HTR-8/SVneo (cell line): ENCODE measurements at places on chromosomes 16 and 17.
A peak's percentile ranks its signal among the peaks of the same experiment; 100 is the strongest.

GRCh38 chr16:56911771-56912571 lies 20.0 kb upstream of the HERPUD1 start:
- peak; percentile 60 for DNase-seq

- no peak for DNase-seq
Measured at GRCh38 chr16:57556941-57557541, 14.6 kb downstream of the ADGRG5 start.

DNA sequence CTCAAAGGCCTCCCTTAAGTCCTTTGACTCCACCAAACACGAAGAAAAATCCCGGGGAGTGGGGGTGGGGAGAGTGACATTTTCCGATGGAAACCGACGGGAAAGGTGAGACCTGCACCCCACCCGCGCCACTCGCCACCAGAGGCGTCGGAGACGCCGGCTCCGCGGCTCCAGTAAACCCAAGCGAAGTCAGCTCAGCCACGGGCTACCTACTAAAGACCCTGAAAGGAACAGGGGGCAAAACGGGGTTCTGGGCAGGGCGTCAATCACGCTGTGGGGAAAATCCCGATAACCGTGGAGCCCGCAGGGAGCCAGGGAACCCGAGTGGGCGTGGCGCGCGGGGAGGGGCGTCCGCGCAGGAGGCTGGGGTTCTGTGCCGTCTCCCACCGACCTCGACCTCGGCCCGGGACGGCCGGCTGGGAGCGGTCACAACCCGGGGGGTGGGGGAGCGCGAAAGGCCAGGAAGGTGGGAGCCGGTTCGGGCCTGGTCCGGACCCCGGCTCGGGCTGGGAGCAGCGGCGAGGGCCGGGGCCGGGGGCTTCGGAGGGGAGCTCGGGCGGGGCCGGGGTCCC lies 565 bp downstream of the WDR45B start:
- DNase-seq, result peak; percentile 40

DNA sequence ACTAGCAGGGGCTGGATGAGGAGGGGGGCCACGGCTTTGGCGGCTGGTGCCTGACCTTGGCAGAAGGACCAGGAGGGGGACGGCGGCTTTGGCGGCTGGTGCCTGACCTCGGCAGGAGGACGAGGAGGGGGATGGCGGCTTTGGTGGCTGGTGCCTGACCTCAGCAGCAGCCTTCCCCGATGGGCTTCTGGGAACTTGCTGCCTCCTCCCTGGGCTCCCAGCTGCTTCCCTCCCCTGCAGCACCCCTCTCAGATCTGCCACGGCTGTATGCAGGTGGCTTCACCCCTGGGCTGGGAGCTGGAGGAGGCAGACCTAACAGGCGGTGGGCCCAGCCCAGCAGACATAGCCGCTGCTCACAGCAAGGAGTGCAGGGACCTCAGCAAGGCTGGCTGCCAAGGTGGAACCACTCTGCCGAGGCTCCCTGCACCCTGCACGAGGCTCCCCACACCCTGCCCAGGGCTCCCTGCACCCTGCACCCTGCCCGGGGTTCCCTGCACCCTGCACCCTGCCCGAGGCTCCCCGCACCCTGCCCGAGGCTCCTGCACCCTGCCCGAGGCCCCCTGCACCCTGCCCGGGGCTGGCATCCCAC lies 38.4 kb upstream of the CBFA2T3 start:
- no peak for DNase-seq

DNA sequence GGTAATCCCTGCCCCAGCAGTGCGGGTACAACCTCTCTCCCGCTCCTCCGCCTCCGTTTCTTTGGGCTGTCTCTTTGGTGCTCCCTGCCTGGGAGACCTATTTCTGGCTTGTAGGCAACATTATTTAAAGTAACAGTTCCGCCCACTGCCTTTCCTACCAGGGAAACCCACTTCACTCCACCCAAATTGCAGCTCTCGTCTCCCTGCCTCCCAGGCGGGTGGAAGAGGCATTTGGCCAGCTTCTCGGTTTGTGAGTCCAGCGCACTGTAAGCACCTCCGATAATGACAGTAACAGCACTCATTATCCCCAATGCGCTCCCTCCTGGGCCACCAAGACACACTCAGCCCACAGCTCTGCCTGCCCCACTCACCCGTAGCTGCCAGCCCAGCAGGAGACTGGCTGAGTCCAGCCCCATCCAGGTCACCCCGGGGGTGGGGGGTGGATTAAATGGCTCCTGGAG lies 165.1 kb upstream of the CDC42EP4 start:
- no peak for DNase-seq

DNA sequence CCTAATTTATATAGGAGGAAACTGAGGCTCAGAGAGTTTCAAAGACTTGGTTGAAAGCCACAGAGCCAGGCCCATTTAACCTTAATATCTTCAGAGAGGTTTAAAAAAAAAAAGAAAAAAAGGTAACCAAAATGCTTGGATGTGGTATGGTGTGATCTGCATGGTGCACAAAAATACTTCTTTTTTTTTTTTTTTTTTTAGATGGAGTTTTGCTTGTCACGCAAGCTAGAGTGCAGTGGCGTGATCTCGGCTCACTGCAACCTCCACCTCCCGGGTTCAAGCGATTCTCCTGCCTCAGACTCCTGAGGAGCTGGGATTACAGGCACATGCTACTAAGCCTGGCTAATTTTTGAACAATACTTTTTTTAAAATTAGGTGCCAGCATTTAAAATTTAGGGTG lies 101.8 kb downstream of the XYLT1 start:
- no peak for DNase-seq

DNA sequence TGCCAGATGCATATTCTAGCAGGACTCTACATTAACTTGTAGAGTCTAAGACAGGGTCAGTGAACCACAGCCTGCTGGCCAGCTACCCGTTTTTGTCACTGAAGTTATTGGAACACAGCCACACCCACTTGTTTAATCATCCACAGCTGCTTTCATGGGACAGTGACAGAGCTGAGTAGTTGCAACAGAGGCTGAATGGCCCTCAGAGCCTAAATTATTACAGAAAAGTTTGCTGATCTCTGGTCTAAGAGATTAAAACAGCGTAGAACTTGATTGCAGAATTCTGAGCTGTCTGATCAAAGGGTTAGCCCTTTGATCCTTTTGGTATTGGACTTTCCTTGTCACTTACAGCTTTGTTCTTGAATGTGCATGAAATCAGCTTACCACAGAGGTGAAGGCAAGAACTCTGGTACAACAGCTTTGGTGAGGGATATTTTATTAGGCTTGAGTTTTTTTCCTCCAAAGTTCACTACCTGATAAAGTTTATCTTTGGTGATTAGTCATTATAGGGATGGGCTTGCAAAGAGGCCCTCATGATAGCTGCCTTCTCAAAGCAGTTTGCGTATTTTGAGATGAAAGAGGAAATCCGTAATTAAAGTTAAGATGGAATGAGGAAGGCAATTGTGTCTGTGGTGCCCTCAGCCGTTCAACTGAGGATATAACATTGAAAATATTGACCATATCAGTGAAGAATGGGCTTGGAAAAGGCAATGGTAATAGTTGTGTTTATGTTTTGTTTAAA lies 23.6 kb downstream of the ALDH3A2 start:
- no peak for DNase-seq

DNA sequence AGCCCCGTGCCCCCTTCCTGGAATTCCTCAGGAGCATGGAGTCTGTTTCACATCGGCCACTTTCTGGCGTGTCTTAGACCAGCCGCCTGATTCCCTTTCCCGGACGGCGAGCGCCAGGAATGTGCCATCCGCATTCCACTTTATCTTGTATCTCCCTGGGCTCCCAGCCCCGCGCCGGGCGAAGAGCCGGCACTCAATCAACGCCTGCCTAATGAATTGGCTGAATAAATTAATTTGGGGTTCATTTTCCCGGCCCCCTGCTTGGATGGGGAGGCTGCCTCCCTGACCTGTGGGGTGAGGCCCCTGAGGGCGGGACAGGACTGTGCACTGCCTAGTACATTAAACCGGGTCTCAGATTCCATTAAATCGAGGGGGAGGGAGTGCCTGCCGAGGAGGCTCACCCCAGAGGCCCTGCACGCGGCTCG lies 282.3 kb upstream of the TNRC6C start:
- no peak for DNase-seq

DNA sequence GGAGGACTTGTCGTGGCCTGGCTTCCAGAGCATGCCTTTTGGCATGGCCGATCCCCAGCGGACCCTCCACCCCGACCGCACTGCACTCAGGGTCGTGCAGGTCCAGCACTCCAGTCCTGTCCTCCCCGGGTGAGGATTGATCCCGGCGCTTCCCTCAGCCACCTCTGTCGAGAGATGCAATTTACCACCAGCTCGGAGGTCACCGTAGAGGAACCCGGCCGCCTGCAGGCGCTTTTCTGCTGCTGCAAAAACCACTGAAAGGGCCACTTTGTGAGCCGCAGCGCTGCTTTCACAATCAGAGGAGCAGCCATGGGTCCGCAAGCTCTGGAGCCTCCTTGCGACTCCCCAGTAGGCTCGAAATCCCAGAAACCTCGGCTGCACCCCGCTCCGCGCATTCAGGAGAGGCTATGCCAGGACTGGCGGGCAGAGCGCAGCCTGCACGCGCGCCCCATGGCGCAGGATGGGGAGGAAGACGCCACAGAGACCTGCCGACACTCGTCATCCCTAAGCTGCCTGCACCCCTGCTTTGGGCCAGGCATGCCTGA lies 134.2 kb downstream of the HS3ST2 start:
- DNase-seq, result no peak

- DNase-seq, result no peak
Measured at GRCh38 chr16:67326115-67326471, 448 bp downstream of the KCTD19 start.

- no peak for DNase-seq
Measured at GRCh38 chr17:17789828-17790636, 46.8 kb downstream of the SREBF1 start.

- DNase-seq, result peak; percentile 74
Measured at GRCh38 chr17:49557312-49558024, 18.2 kb upstream of the NXPH3 start.

DNA sequence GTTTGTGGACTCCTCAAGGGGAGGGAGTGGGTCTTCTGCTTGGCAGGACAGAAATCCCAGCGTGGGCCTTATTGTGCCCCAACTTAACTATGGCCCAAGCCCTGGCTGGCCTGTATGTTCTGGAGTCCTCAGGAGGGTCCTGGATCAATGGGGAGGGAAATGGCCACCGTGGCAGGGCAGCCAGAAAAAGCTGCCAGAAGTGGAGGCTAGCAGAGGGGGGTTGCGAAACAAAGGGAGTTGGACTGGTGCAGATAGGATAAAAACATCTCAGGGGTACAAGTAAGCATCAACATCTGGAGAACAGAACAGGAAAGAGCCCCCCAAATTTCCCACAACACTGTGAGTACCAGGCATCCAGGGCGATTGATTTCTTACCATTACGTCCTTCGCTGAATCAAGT lies 3.7 kb upstream of the CACNG1 start:
- no peak for DNase-seq

DNA sequence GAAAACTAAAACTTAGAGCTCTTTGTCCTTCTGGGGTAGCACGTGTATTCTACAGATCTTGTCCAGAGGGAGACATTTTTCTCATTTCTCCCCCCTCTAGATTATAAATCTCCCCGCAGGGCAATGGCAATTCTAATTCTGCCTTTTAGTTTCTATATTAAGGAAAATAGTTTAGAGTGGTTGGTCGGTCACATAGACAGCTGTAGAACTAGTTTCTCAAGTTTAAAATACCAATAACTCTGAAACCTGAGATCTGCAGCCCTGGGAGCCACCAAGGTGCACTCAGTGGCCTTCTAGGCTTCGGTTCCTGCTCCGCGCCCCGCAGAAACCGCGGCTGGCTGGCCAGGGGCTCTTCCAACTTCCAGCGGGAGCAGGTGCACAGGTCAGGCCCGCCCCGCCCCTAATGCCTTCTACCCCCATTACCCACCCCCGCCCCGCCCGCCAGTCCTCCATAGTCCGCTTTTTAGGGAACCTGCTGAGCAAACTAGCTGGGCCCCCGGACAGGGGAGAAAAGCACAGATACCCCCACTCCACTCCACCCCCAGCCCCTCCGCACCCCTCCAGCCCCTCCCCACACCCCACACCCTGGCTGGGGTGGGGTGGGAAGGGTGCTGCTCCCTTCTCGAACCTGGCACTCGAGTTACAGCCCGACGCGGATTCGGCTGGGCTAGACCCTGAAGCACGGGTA lies 431 bp downstream of the SLFN11 start:
- no peak for DNase-seq

DNA sequence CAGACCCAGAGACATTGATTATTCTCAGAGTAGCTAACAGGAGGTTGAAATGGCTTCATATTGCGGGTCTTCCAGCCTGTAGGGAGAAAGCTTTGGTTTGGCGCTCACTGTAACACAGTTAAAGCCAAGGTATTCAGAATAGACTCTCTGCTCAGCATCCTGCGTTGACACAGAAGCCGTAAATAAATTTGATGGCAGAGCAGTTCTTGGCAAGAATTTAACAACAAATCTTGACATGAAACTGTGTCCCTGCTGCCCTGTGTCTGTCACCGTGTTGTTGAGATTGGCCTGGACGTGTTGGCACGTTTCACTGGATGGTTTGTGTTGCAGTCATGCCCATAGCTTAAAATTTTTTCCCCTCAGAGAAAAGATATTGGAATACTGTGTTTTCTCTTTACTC lies 359.6 kb downstream of the SNX29 start:
- no peak for DNase-seq

GRCh38 chr16:69804297-69804696 lies 42.2 kb downstream of the WWP2 start:
- DNase-seq, result no peak

DNA sequence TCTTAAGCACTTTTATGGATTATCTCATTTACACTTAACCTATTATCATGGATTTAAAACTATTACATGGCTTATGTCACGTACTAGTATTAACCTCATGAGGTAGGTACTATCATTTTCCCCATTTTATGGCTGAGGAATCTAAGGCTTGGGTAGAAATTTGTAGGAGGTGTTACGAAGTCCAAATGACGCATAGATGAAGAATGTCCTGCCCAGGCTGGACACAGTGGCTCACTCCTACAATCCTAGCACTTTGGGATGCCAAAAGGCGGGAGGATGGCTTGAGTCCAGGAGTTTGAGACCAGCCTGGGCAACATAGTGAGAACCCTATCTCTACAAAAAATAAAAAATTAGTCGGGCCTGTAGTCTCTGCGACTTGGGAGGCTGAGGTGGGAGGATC lies 4.8 kb upstream of the C1QL1 start:
- peak; percentile 71 for DNase-seq

DNA sequence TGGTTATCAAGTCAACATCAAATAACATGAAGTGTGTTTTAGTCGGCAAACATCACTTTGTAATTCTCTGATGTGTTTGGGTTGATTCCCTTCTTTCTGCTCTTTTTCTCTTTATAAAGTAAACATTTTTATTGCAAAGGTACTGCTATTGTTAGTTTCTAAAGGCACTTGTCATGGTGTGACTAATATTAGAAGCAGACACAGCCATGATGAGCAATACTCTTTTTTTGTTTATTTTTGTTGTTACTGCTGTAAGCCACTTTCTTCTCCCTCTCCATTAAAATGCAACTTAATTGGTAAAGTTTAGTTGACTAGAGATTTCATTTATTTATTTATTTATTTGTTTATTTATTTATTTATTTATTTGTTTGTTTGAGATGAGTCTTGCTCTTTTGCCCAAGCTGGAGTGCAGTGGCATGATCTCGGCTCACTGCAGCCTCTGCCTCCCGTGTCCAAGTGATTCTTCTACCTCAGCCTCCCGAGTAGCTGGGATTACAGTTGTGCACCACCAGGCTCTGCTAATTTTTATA lies 424.7 kb downstream of the WWOX start:
- DNase-seq, result no peak
